ENCODE measurements at places on chromosomes 5 and 9. TPM values are rescaled to one million over a fixed set of nuclear protein-coding genes. Genes with fewer than 3 reads are reported as not detected.

The UNC5A gene
- under 0.01 TPM for total RNA-seq

The PCDHA9 gene
- 0.07 TPM for total RNA-seq

The CRHBP gene
- total RNA-seq: 0.33 TPM

The FAM221B gene
- not detected for total RNA-seq

The PHYHD1 gene
- 9.3 TPM for total RNA-seq

The NSG2 gene
- not detected for total RNA-seq

The SPAAR gene
- 0.26 TPM for total RNA-seq

The SLC6A3 gene
- not detected for total RNA-seq

The TRMT10B gene
- total RNA-seq: 3.2 TPM

The NR6A1 gene
- total RNA-seq: 0.39 TPM

The NREP gene
- 92.4 TPM for total RNA-seq

The AK8 gene
- total RNA-seq: 0.53 TPM

The ASPN gene
- 9.6 TPM for total RNA-seq

The SPINK4 gene
- 0.91 TPM for total RNA-seq

The ABLIM3 gene
- total RNA-seq: 37.7 TPM

The FOXD4L6 gene
- total RNA-seq: 0.17 TPM

The TESK1 gene
- 16.1 TPM for total RNA-seq

The RELL2 gene
- total RNA-seq: 2.3 TPM

The GABRA6 gene
- not detected for total RNA-seq

The SPINK13 gene
- total RNA-seq: not detected

The PPP1R26 gene
- 15.6 TPM for total RNA-seq

The CYLC2 gene
- total RNA-seq: not detected

The CLINT1 gene
- 188 TPM for total RNA-seq

The GDF9 gene
- total RNA-seq: 0.26 TPM

The ADCY2 gene
- not detected for total RNA-seq

The CCDC183 gene
- total RNA-seq: 0.52 TPM

The FGD3 gene
- total RNA-seq: not detected

The BASP1 gene
- 89.6 TPM for total RNA-seq

The RASGRF2 gene
- 1.2 TPM for total RNA-seq

The DEPDC1B gene
- 0.63 TPM for total RNA-seq

The TRIM23 gene
- total RNA-seq: 48.0 TPM

The RPP25L gene
- 15.1 TPM for total RNA-seq

The NRG2 gene
- total RNA-seq: 0.98 TPM

The CD274 gene
- total RNA-seq: 4.8 TPM

The RXFP3 gene
- 0.07 TPM for total RNA-seq

The FANCC gene
- total RNA-seq: 3.6 TPM

The GKAP1 gene
- total RNA-seq: 0.50 TPM

The NR4A3 gene
- 8.9 TPM for total RNA-seq

The SRD5A1 gene
- total RNA-seq: 33.9 TPM

The TNFSF8 gene
- total RNA-seq: not detected

The TMEM174 gene
- not detected for total RNA-seq

The OR13J1 gene
- not detected for total RNA-seq

The ADGRD2 gene
- total RNA-seq: not detected

The LRRC19 gene
- not detected for total RNA-seq

The FCN1 gene
- total RNA-seq: not detected

The TMC1 gene
- 0.59 TPM for total RNA-seq

The PCDHGA11 gene
- 20.6 TPM for total RNA-seq

The ANKRD34B gene
- not detected for total RNA-seq

The IL5 gene
- total RNA-seq: not detected

The TCF7 gene
- 0.40 TPM for total RNA-seq

Measured in smooth muscle cell of the pulmonary artery (primary cell).